ENCODE measurements at places on chromosomes 6 and 20. TPM values are rescaled to one million over a fixed set of nuclear protein-coding genes. Genes with fewer than 3 reads are reported as not detected.
A peak's percentile ranks its signal among the peaks of the same experiment; 100 is the strongest.

- peak; percentile 79 for DNase-seq
These were observed 14.7 kb downstream of the MUCL3 start for GRCh38 chr6:30955367-30956042.

DNA sequence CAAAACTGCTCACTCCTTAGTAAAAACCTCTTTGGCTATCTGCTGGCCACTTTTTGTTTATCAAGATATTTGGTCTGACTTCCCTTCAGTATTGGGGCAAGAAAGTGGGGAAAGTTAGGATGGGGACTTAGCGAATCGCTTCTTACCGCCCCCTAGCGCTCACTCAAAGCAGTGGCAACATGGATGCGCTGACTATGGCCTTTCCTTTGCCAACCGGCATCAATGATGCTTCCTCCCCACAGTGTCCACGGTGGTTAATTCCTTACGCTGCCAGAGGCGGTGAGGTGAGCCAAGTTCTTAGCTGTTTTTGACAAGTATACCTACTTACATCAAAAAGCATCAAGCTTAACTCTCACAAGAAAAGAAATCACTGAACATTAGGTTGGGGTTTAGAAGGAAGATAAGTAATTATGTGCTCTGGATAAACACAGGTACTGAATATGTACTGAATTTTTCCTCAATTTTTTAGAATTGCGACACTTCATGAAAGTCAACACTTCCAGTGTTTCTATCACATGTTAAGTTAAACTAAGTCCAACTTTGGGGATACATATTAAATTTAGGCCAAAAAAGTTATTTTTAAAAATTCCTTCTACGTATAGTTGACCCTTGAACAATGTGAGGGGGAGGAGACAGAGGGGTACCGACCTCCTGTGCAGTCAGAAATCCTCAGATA, 86.7 kb downstream of the GMDS start:
- no peak for DNase-seq

DNA sequence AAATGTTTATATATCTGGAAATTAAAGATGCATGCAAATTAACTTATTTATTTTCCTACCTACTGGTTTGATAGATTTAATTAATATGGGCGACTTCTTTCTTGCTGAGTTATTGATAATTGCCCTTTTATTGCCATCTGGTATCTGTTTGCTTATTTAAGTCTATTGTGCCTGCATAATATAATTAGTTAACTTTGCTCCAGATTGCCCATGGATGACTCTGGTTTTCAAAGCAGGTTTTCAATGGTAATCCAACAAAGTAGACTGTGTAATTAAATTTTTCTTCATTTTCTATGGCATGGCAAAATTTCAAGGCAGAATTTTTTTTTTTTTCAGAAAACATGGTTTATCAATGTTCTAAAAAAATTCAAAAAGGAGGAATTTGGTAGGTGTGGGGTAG, 1092.0 kb downstream of the GRIK2 start:
- DNase-seq = no peak

DNA sequence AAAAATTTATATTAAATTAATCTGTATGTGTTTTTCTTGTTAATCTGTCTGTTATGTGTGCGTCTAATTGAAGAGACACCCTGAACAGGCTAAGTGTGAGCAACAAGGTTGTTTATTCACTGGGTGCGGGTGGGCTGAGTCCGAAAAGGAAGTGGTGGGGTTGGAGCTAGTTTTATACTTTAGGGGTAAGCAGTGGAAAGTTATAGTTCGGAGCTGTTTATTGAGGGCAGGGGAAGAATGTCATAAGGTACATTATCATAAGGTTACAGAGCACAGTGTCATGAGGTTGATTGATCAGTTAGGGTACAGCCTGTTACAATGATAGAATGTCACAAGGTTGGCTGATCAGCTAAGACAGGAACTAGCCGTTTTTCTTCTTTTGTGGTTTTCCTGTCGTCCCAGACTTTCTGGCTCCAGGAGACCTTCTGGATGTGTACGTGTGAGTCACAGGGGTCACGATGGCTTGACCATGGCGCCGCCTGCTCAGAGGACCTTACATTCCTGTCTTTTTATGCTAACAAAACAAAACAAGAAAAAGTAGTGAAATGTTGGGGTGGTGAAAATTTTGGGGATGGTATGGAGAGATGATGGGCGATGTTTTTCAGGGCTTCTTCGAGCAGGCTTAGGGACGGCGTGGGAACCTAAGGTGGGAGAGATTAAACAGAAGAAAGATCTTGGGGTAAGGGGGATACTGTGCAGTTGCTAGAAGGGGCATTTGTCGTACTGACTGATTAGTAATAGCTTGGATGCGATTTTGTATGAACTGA, 754.0 kb upstream of the ADGRB3 start:
- no peak for DNase-seq

- DNase-seq = no peak
These were observed 33.9 kb upstream of the MRGBP start for GRCh38 chr20:62762376-62762775.

- no peak for DNase-seq
These were observed 18.3 kb upstream of the AGPAT4 start for GRCh38 chr6:161292145-161292544.

DNA sequence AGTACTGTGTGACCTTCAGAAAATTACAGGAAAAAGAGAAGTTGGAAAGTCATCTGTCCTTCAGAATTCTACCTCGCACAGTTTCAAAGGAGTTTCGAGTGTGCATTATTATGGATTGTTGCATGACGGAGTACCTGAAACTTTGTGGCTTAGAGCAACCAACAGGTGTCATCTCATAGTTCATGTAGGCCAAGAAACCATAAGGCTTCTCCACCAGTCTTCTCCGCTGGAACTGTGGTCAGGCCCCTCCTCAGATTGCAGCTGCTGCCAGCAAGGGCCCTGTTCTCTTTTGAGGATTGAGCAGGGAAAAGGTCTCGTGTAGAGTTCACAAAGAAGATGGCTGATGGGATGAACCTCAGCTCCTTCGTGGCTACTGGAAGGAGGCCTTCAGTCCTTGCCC, 151.2 kb upstream of the THBS2 start:
- no peak for DNase-seq

GRCh38 chr20:1469925-1470571, 3.4 kb upstream of the NSFL1C start:
- DNase-seq = peak; percentile 31

DNA sequence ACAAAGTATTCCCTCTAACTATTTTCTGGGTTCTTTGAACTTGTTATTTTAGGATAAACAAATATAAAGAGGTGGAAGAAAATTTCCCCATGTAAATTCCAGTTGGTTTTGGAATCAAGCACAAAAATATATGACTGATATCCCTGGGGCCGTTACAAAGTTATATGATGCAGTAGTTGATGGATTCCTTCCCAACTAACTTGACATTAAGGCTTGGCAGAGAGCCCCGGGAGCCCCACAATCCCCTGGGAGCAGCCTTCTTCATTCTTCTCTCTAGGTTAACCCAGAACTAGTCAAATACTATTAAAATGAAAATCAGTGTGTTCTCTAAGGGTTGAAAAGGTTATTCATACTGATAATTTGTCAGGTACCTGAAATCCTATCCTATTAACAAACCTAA, 508.9 kb upstream of the SOX4 start:
- no peak for DNase-seq

- no peak for DNase-seq
These were observed 42.0 kb downstream of the CDS2 start for GRCh38 chr20:5168651-5169396.

GRCh38 chr20:36085686-36086267, 68.8 kb upstream of the EPB41L1 start:
- DNase-seq = peak; percentile 9

GRCh38 chr6:33789550-33789895, 593 bp upstream of the LEMD2 start:
- no peak for DNase-seq

Gene CD83
- total RNA-seq = 19.9 TPM

Gene LAMP5
- total RNA-seq = not detected

Gene PPP1R3G
- not detected for total RNA-seq
